Nephron progenitor cell (in vitro differentiated cells): ENCODE measurements at places on chromosomes 5 and 9.

GRCh38 chr5:10102706-10103497 lies 146.8 kb downstream of the ATPSCKMT start:
- DNase-seq = no peak

GRCh38 chr5:110439296-110439695 lies 287.2 kb downstream of the TMEM232 start:
- no peak for DNase-seq

GRCh38 chr5:130462516-130462915 lies 558.3 kb downstream of the CHSY3 start:
- no peak for DNase-seq

DNA sequence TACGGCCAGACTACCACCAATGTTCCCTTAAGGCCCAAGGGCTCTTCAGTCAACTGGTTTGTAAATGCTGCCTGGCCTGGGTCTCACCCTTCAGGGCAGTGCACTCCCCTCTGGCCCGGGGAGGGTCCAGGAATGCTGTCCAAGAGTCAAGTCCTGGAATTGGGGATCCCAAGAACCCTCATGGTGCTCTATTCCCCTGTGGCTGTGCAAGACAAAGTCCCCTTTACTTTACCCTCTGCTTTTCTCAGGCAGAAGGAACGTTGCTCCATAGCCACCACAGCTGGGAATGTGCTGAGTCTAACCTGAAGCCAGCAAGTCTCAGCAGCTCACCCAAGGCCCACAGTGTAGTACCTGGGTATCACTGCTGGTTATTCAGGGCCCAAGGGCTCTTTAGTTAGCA lies 51.3 kb upstream of the CRHBP start:
- DNase-seq = no peak

DNA sequence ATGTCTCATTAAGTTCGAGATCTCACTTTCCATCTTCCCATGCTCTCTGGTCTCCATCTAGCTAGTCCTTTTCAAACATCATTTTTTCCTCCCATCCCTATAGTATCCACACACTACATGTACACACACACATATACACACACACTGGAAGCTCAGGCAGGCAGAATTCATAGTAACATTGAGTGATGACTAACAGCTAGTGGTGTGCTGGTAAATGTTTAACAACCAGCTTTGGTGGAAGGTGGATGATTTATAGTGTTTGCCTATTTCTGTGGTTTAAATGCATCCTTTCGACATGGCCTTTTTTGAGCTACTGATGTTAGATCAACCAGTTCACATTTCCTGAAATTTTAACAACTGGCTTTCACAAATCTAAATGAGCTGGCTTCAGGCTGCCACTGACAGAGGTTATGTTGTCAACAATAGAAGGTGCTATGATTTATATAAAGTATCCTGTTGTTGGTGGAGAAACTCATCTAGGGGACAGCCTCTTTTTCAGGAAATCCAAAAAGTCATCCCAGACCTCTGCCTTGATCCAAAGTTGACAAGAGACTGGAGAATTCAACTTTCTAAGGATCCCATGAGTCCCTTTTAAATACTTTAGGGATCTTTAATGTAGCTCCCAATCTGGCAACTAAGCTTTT lies 117.8 kb downstream of the CCDC192 start:
- DNase-seq = no peak

DNA sequence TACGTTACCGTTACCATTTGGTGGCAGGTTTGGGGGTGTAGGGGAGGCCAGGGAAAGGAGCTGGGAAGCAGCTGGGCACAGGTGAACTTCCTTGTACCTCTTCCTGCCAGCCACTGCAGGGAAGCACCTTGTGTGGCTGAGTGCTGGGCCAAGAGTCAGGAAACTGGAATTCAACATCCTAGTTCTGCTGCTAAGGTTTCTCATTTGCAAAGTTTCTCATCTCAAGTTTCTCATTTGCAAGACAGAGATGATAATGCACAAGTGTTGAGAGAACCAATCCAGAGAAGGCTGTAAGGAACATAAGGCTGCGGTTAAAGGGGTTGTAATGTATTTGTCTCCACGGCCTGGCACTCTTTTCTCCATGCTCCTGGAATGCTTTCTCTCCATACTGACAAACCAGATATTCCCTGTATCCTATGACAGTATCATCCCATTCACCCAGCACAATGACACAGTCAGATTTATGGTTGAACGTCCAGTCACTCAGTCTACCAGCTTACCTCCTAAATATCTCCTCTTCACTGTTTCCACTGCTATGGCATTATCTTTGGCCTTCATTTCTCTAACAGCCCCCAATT lies 33.6 kb upstream of the LARP1 start:
- no peak for DNase-seq

GRCh38 chr9:79817438-79818004 lies 245.8 kb downstream of the TLE4 start:
- DNase-seq = no peak

GRCh38 chr9:33952066-33952465 lies 96.6 kb downstream of the UBAP2 start:
- DNase-seq = no peak

- DNase-seq = no peak
Observed at GRCh38 chr9:108972626-108973209, 38.5 kb downstream of the ABITRAM start.

DNA sequence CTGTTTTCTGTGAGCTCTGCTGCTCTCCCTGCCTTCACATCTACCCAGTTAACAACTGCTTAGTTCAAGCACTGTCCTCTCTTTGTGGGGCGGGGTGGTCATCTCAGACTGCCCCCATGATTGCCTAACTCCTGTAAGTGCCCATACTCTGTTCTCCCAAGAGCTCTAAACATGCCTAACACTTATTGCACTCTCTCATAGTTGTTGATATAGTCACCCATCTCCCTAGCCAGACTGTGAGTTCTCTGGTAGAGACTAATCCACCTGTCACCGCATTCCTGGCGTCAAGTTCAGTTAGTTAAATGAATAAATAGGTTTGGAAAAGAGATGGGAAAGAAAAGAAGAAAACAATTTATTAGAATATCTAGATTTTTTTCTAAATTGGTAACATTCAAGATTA lies 18.3 kb upstream of the MUSK start:
- DNase-seq = no peak

DNA sequence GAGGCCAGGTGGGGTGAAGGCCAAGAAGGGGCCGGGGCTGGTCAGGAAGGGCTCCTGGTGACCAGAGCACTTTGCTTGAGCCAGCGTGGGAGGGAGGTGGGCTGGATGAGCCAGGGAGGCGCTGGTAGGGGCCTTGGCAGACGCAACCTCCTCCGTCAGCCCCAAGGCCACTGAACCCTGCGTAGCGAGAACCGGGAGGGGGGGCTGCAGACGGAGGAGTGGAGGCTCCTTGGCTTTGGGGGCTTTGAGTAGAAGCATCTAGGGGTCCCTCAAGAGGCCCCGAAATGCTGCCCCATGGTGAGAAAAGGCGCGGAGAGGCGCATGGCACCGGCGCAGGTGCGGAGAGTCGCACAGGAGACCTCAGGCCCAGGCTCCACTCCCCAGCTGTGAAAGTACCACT lies 1888.0 kb upstream of the CDH9 start:
- no peak for DNase-seq

GRCh38 chr9:32526707-32527048 lies 682 bp upstream of the RIGI start:
- DNase-seq = no peak

- no peak for DNase-seq
Observed at GRCh38 chr9:130448771-130449603, 4.2 kb downstream of the ASS1 start.

DNA sequence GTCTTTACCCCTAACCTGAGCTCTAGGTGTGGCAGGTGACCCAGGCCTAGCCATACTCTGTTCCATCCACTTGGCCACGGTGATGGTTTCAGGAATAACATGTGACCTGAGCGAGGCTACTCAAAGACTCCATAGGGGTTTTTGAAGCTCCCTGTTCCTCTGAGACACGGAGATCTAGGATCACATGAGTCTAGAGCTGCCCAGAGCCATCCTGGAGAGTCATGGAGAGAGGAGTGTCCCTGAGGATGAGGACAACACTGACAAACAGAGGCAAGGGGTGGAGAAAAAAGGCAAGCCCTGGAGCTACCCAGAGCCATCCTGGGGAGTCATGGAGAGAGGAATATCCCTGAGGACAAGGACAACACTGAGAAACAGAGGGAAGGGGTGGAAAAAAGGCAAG lies 29.5 kb upstream of the PCA3 start:
- DNase-seq = no peak

GRCh38 chr5:39584927-39585326 lies 160.1 kb upstream of the DAB2 start:
- DNase-seq = no peak

- DNase-seq = no peak
Observed at GRCh38 chr5:69432412-69433206, 17.7 kb downstream of the MARVELD2 start.

- no peak for DNase-seq
Observed at GRCh38 chr9:127263237-127263636, 1.3 kb upstream of the GARNL3 start.

DNA sequence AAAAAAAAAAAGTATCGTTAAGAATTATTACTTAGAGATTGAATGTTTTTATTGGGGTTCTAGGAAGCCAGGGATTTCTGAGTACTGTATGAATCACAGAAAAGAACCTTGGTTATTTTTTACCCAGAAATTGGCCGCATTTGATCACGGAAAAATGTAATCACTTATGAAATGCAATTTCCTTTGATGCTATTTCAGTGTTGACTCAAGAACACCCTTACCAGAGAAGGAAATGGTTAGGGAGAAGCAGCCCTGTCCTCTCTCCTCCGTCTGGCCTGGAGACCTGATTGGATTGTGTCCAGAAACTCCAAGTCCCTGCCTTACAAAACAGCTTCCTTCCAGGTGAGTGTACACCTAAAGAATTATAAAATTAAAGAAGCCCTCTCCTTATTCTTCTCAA lies 116.7 kb downstream of the MED10 start:
- no peak for DNase-seq

DNA sequence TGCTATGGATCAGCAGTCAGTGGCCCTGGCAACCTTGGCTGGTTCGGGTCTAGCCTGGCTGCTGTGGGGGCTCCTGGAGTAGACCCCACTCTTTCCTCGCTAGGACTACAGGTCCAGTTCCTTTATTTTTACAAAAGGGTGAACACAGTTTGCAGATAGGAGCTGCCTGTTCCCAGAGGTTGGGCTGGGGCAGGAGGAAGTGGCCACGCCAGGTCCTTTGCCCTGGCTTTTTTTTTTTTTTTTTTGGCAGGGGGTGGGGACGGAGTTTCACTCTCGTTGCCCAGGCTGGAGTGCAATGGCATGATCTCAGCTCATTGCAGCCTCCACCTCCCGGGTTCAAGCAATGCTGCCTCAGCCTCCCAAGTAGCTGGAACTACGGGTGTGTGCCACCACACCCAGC lies 7.9 kb downstream of the SLC2A6 start:
- DNase-seq = no peak

GRCh38 chr5:142757564-142757963 lies 12.6 kb upstream of the ARHGAP26 start:
- no peak for DNase-seq

DNA sequence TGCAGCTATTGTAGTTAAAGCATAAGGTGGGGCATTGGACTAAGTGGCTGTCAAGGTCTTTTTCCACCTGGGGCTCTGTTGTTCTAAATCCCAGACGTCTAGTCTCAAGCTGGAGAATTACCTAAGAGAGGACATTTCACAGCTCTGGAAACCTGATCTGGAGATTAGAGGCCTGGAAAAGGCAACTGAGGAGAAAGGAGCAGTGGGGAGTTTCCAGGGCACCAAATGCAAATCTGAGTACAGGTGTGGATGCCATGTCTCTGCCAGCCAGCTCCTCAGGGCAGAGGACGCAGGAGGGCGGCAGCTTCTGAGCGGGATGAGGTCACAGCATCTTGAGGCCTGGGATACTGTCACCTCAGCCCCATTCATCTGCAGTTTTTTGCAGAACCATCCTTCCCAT lies 65.2 kb downstream of the PPARGC1B start:
- no peak for DNase-seq

GRCh38 chr9:129263836-129264235 lies 85.8 kb upstream of the IER5L start:
- DNase-seq = no peak

- DNase-seq = no peak
Observed at GRCh38 chr9:105357937-105358336, 89.9 kb upstream of the FSD1L start.

GRCh38 chr9:84027201-84027600 lies 46.6 kb downstream of the RMI1 start:
- DNase-seq = no peak

GRCh38 chr9:18996211-18996610 lies 36.8 kb downstream of the SAXO1 start:
- no peak for DNase-seq

DNA sequence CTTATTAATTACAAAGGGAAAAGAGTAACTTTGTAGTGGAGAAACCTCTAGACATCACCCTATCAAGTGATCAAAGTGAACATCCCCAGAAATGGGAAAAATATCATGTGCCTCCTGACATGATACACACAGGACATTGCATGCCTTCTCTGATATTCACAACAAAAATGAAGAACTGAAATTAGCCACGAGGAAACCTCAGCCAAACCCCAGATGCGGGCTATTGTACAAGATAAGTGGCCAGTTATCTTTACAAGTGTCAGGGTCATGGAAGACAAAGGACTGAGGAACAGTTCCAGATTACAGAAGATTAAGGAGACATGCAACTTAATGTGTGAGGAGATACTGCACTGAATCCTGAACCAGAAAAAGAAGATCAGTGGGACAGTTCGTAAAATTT lies 23.8 kb upstream of the NPM1 start:
- DNase-seq = no peak

GRCh38 chr5:51131266-51131665 lies 252.0 kb upstream of the ISL1 start:
- DNase-seq = no peak

DNA sequence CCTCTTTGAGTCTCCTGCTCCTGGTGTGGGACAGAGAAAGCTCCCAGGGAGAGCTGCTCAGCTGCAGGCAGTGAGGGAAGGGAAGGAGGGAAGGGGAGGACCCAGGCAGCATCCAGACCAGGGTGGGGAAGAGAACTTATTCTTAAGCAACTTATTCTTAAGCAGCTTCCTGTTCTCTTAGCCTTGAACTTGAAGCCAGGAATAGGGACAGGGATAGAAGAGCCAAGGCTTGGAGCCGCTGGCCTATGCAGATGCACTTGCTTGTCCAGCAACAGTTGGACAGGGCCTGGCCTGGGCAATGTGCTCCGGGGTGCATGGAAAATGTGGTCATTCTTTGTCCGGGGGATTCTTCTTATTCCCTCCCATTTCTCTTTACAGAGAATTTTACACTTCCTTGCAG lies 31.4 kb upstream of the SPTLC1 start:
- no peak for DNase-seq

DNA sequence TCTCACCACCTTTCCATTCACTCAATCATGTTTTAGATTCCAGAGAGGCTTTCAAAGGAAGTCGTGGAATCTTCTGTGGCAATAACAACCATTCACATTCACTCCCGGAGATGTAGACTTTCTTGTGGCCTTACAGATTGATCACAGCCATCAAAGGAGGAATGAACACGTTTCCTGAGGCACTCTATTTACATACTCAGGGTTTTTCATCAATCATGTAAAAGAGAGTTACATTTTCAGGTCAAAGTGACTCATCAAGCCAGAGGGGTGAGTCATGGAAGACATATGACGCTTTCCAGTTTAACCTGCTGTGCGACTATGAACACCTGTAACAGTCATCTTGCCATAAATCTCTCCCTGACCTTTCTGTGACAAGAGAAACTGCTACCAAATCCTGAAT lies 39.3 kb upstream of the RAD23B start:
- DNase-seq = no peak
